ENCODE measurements at places on chromosomes 7 and 10.

GRCh38 chr7:140679186-140679585, 6.4 kb downstream of the ADCK2 start:
- no peak for DNase-seq

GRCh38 chr7:90777041-90777440, 180.9 kb downstream of the CDK14 start:
- no peak for DNase-seq

DNA sequence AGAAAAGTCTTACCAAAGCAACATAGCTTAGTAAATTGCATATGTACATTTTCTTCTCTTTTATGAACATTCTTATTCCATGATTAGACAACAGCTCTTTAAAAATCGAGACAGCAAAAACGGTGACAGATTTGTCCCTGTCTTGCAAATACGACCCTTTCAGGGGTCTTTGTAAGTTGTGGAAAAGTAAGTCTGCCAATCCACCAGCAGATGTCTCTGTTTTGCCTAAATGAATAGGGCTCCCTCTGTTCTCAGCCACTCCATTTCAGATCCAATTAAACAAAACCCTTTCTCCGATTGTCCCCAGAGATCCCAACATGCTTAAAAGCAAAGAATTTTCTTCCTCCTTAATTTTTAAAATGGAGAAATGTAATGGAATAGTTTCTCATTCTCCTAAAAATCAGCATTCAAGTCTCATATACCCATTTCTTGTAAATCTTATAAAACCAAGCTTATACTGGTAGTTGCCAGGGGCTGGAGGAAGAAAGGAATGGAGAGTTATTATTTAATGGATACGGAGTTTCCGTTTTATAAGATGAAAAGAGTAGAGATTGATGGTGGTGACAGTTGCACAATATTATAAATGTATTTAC, 61.0 kb upstream of the NFE2L3 start:
- DNase-seq = peak; percentile 87

- DNase-seq = no peak
Observed at GRCh38 chr7:30450983-30451497, 27.5 kb downstream of the NOD1 start.

DNA sequence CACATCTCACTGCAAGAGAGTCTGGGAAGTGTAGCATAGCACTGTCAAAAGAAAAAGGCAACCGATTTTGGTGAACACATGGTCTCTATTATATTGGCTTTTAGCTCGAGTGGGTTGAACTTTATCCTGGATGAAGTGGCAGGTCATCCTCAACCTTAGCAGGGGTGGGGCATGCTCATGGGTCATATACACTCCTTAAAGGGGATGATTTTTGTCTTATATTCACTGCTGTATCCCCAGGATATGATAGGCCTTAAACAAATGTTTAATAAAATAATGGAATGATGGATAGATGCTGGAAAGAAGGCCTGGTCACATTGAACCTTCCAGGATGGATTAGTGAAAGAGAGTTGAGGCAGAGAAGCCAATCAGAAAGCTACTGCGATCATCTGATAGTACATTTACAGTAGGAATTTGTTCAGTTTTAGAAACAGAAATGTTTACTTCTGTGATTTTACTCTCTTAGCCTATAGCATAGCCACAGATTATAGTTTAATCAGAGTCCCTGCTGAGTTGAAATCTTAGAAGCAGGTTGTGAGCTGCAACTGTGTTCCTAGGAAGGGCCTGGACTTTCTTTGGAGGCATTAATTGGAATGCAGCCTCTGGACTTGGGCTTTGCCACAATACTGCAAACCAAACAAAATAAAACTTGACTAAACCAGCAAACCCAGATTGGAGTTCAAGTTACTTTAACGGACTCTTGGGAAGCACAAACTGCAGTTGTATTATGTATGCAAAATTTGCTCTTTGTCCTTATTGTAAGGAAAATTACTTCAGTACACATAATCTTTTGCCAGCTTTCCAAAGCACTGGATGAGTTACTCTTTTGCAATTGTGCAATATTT, 138.3 kb downstream of the BMPER start:
- DNase-seq = no peak

- no peak for DNase-seq
Observed at GRCh38 chr10:130023454-130024230, 59.6 kb upstream of the EBF3 start.

All from SK-MEL-5 (cell line).